ENCODE measurements at places on chromosomes 3 and 15.

- no peak for DNase-seq
These were observed 14.4 kb downstream of the PAK6 start for GRCh38 chr15:40253167-40253790.

GRCh38 chr15:99683000-99683670, 50.1 kb downstream of the LYSMD4 start:
- no peak for DNase-seq

- no peak for DNase-seq
These were observed 41.8 kb upstream of the ANKRD28 start for GRCh38 chr3:15839568-15839967.

GRCh38 chr3:17672506-17672905, 69.9 kb downstream of the TBC1D5 start:
- peak; percentile 4 for DNase-seq

DNA sequence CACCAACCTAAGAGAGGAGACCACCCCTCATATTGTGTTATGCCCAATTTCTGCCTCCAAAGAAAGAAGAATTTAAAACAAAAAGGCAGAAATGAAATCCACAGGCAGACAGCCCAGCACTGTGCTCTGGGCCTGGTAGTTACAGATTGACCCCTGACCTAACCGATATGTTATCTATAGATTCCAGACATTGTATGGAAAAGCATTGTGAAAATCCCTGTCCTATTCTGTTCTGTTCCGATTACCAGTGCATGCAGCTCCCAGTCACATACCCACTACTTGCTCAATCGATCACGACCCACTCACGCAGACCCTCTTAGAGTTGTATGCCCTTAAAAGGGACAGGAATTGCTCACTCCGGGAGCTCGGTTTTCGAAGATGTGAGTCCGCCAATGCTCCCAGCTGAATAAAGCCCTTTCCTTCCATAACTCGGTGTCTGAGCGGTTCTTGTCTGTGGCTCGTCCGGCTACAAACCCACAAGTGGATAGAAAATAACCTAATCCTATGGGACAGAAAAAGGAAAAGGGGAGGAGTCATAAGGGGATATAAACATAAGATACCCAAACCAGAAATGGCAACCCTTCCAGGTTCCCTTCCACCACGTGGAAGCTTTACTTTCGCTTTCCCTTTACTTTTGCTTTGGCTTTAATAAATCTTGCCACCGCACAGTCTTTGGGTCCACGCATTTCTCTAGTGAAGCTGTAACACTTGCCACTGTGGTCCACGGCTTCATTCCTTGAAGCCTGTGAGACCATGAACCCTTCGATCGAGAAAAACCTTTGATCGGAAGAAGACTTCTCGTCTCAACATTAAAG, 1.7 kb upstream of the CFAP91 start:
- no peak for DNase-seq

- no peak for DNase-seq
These were observed 4.4 kb downstream of the SCN5A start for GRCh38 chr3:38645076-38645475.

DNA sequence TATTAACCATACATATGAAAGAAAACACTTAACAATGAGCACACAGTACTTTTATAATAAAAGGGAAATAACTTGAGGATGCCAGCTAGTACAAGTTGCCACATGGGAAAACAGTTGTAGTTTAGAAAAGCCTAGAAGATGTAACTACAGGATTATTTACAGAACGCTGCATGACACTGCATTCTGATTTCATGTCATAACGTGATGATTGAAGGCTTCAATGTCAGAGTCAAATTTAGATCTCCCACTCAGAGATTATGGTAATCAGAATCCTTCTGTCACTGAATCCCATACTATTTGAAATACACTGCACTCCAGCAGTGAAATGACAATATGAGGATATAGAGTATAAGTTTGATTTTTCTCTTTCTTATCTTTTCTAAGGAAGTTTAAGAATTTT, 253.9 kb upstream of the LRRN1 start:
- DNase-seq, result no peak

DNA sequence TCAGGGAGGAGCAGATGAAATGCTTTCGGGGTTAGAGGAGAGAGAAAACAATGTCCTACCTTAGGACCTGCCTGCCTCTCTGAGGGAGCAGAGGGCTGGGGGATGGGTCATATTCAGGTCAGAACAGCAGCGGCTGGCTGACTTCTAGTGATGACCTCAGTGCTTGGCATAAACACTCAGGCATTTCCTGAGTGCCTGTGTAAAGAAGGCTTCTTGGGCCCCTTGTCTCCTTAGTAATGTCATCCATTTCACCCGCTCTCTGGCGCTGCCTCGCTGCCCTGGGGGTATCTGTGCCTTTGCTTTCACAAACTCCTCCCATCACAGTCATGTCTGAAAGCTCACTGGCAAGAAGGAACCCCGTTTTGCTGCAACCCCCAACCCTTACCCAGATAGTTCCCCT, 82.9 kb upstream of the GSK3B start:
- DNase-seq, result peak; percentile 72

- no peak for DNase-seq
These were observed 19.1 kb downstream of the TSEN2 start for GRCh38 chr3:12503126-12503957.

GRCh38 chr3:194150252-194150934, 14.4 kb downstream of the HES1 start:
- DNase-seq, result no peak

- no peak for DNase-seq
These were observed 372.0 kb upstream of the ATP10A start for GRCh38 chr15:26234976-26235767.

DNA sequence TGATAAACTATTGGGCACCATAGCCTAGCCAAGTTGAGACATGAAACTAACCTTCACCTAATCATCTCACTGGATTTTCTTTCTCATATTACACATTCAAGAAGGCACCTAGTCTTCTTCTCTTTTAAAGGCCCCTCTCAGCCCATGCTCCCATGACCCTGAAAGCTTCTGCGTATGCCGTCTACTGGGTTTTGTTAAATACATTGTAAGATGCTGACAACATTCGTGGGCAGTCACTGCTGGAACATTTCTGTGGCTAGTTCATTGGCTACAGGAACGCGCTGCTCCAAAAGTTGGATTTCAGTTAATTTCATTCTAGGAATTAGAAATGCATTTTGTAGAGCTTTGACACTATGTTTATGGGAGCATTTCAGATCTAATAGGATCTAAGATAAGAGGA, 52.3 kb upstream of the CHD2 start:
- no peak for DNase-seq

GRCh38 chr3:111915905-111916304, 56.8 kb downstream of the PHLDB2 start:
- DNase-seq, result no peak

DNA sequence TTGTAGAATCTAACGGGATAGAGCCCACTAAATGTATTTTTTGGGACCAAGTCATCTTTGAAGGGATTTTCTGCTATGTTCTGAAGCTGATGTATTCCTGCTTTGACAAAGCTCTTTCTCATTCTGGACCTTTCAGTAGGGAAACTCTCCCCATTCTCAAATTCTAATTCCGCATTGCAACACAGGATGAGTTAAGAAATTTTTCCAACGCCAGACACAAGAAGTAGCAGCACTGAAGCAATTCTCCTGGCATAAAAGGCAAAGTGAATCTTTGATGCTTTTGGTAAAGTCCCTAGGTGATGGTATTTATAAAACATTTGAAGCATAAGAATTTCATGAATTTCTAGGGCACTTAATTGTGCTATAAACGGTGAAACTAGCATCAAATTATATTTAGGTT, 76.8 kb downstream of the ZPLD1 start:
- no peak for DNase-seq

DNA sequence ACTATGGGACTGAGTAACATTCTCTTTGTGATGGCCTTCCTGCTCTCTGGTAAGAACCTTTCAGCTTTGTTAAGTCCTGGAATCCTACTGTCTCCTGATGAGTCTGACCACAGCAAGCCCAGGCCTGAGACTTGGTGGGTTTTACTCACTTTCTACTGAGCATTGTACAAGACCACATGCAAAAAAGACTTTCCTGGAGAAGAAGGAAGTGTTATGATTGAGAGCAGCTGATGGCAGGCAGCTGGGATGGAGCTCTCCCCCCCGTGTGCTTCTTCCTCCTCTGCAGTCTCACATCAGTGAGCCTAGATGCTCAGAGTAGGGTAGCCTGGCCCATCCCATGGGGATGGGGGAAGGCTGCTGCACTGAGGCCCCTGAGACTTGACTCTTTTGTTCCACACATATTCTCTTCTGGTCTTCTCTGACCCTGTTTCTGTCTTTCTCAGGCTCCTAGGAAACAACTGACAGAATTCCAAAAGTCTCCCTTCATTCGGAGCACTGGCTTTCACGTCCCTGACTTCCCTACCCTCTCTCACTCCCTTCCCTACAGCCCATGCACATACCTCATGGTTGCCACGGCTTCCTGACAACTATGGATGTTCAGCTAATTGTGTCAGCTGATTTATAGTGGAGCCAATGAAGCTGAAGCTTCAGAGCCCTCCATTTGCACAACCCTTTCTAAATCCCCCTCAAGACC, 36.6 kb downstream of the CD86 start:
- no peak for DNase-seq

GRCh38 chr3:112463250-112463649, 36.0 kb downstream of the BTLA start:
- no peak for DNase-seq

DNA sequence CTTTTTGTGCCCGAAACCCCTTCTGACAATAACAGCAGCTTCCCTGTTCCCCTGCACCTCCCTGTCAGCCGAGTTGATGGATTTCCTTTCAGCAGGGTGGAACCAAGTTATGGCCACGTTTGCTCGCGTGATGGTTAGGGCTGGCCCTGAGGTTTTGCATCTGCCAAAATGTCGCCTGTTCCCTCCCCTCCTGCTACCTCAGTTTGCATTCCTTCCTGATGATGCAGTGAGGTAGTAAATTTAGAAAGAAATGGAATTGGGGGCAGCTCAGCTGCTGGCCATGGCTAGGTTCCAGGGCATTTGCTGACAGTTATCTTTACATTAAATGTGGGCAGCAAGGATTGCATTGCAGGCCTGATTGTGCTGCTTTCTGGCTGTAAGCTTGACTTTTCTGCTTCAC, 13.2 kb downstream of the LIMD1 start:
- DNase-seq, result no peak

- peak; percentile 34 for DNase-seq
These were observed 87.7 kb downstream of the LSM3 start for GRCh38 chr3:14266361-14266760.

DNA sequence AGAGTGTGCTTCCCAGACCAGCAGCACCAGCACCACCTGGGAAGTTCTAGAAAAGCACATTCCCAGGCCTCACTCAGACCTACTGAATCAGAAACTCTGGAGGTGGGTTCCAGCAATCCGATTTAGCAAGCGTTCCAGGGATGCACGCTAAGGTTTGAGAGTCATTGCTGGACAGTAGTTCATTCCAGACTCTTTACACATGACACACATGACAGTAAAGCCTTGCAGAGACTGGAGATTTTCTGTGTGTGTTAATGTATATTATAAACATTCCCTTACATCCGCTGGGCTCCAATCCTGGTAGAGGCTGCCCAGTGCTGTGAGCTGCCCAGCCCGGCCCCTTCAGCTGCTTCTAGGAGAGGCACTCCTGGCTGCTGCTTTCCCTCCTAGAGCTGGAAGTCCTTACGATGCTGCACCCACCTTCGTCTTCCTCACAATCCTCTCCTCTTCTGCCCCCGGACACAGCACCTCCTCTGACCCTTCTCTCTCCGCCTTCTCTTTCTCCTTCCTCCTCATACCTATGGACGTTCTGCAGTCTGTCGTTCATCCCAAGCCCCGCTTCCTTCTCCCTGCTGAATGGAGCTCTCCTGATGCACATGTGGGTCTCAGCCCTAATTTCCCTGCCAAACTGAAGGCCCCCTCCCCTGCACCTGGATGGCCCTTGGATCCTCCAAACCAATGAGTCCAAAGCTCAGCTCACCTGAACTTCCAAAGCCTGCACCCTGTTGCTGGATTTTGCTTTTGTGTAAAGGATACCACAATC, 44.4 kb downstream of the ITGA11 start:
- DNase-seq, result no peak

DNA sequence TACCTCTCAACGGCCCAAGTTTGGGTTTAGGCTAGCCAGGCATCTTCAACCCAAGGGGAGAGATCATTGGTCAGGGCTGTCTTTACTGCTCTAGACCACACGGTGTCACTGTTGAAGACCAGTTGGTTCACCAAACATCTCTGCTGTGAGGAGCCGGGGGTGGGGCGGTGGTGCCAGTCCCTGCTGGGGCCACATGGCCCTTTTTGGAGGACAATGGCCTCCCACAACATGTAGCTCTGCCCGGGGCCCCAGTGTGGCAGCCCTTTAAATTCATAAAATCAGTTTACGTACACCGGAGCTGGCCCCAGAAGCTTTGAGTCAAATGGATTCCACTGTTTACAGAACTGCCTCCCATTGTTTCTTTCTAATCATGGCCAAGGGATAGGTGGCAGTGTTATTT, 19.1 kb upstream of the TM4SF18 start:
- no peak for DNase-seq

DNA sequence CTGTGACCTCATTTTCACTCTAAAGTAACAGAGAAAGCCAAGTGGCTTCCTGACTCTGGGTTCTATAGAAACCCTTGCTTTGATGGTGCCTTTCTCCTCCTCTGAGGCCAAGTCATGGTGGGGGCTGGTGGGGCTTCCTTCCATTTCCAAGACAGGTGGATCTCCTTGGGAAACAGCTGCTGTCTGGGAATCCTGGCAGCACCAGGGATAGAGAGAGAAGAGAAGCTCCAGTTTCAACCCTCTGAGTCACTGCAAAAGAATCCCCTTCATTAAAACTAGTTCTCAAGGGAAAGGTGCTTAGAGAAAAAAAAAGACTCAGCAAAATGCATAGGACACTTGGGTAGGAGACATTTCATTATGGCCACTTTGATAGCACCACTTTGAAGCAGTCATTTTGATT, 614.4 kb downstream of the FHIT start:
- no peak for DNase-seq

DNA sequence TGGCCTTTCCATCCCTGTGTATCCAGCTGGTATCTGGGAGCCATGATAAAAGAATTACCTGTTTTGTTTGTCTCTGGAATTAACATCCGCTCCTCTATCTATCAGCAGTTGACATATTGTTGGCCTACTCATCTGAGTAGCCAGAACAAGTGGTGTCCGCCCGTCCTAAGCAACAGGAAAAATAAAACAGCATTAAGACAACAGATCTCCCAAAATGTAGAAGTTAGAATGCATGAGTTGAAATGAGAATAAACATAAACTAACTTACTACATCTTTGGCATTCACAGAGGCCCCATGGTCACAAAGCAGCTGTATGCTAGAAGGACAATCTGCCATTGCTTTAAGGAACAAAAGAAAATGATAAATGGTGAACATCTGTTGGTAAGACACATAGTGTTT, 75.9 kb downstream of the UACA start:
- no peak for DNase-seq

DNA sequence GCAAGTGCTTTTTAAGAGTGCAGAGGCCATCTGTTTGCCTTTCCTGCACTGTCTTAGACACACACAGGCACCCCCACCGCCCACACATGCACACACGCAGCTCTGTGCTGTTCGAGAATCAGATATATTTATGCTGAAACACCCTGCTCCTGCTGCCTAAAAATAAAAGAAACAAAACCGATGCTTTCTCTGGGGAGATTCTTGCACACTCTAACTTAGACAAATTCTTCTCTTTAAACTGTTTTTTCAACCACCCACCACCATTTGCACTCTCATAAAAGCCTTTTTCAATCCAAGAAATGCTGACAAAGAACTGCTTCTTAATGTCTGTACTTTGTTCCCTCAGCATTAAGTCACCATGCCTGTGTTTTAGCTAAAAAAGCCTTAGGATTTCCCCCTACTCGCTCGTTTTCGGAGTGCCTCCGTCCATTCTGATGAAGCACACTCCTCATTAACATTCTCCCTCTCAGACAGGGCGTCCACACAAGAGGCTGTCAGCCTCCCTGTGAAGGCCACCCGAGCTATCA, 26.2 kb downstream of the SLC12A8 start:
- DNase-seq, result no peak

- no peak for DNase-seq
These were observed 2.2 kb downstream of the LTF start for GRCh38 chr3:46462511-46462910.

Measured in fibroblast of the conjunctiva (primary cell).